GM13977 (cell line): ENCODE measurements at places on chromosomes 4 and X.

- no peak for DNase-seq
Observed at GRCh38 chr4:47050761-47051725, 19.7 kb downstream of the GABRB1 start.

DNA sequence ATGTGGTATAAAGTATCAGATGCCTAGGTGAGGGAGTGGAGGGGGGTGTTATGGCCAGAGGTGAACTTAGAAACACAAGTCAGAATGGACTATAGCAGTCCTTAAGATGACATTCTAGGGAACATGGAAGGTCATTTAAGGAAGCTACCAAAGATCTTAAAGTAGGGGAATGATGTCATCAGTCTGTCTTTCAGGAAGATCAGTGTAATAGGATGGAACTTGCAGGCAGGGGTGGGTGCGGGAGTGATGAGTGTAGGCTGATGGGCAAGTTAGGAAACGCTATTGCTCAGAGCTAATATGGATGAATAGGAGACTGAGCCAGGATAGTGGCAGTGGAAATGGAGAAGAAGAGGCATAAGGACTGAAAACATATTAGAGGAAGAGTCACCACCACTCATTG lies 27.5 kb upstream of the CWH43 start:
- DNase-seq = no peak

- no peak for DNase-seq
Observed at GRCh38 chrX:133151336-133151735, 54.4 kb upstream of the USP26 start.

DNA sequence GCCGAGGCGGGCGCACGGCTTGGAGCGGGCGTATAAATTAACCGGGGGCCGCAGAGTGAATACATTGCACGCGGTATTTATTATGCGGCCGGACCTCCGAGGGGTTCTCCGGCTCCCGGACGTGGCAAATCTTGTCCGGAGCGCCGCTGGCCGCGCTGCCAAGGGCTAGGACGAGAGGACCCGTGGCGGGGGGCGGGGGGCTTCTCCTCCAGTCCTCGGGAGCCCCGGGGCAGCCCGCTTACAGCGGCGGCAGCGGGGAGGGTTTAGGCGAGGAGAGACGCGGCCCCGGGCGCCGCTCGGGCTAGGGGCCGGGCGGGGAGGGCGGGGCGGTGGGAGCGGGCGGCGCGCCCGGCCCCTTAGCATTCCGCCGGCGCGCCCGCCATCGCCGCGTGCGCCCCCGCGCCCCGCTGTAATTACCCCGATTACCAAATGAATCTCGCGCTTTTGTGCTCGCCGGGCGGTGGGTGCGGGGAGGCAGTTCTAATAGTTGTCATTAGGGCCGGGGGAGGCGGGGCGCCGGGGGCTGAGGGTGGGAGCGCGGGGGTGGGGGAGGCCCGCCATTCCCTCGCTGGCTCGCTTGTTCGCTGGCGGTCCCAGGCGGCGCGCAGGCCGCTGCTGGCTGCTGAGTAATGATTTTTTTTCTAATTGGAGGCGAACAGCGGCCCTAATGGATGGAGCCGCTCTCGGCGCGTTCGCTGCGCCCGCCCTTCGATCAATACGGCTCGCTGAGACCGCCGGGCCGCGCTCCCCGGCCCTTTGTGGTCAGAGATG lies 276.6 kb downstream of the BCOR start:
- DNase-seq = peak; percentile 65

DNA sequence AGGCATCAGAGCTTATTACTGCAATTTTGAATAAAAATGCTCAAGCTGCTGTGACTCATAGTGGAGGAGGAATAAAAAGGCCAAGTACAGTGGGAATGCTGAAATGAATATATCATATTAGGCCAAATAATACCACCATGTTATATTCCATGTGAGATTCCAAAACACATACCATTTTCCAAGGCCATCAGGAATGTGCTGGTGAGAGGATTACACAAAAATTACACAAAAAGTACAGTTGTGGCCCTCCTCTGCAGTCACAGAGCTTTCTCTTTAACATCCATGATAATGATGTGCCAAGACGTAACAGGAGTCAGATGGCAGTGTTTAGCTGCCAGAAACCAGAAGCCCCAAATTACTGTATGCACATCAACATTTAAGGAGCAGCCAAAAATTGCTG lies 153.5 kb downstream of the PCDH18 start:
- DNase-seq = no peak

DNA sequence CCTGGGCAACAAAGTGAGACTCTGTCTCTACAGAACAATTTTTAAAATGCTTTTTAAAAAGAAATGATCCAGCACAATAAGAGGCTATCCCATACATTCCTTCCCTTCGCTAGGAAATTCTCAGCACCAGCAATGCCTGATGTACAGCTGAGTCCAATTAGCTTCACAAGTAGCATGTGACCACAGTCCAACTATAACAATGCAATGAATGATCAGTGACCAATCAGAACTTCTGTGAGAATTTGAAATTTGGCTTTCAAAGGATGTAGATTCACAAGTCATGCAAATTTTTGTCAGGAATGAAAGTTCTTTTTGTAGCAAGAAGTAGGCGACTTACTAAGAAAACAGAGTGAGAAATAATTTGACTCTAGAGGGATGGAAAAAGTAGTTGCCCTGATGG lies 278.5 kb upstream of the UGT8 start:
- no peak for DNase-seq

GRCh38 chrX:16930392-16930791 lies 16.1 kb upstream of the REPS2 start:
- no peak for DNase-seq

DNA sequence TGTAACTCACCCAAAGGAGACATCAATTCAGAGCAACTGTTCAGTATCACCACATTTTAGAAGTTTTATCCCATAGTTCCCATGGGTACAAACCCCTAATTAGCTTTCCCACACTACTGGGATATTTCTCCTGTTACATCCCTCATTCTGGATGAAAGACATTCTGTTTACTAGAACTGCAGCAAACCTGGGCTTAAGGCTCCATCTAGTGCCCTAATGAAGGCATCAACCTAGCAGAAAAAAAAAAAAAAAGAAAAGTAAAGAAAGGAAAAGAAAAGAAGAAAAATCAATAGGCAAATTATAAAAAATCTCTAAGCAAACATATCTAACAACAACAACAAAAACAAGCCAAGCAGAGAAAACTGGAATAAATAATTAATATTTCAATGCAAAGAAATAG lies 133.7 kb upstream of the CPXCR1 start:
- no peak for DNase-seq

DNA sequence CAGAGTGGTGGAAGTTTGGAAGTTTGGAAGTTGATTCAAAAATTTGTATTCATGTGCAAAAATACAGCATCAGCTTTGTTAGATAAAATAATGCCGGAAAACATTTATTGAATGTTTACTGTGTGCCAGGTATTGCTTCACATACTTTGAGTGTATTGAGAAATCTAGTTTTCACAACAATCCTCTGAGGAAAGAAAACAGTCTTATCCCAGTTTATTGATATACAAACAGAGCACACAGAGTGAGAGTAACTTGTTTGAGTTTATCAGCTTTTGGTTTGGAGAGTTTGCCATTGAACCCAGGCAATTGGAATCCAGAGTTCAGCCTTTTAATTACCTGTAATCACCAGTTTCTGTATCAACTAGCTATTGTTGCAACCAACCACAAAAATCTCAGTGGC lies 127.2 kb upstream of the RPS6KA3 start:
- no peak for DNase-seq

DNA sequence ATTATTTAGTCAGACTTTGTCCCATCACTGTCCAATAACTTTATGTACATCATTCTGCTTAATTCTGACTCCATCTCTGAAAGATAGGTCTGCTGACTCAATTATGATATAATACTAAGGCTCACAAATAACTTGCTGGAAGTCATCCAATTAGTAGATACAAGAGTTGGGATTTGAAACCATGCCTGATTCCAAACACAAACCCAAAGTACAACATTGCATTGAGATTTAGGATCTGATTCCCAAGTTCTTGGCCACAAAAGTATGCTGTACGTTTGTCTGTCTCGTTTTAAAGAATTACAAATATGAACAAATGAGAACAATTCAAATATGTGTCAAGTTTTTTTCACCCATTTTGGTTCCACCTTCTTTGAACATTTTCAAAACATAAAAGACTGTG lies 108.8 kb downstream of the AMELX start:
- no peak for DNase-seq

- no peak for DNase-seq
Observed at GRCh38 chr4:20617678-20618396, 82.4 kb upstream of the PACRGL start.

- peak; percentile 43 for DNase-seq
Observed at GRCh38 chr4:122152711-122153226, 638 bp downstream of the BLTP1 start.

GRCh38 chr4:16862697-16863096 lies 35.7 kb downstream of the LDB2 start:
- no peak for DNase-seq

GRCh38 chr4:76084542-76084941 lies 10.0 kb downstream of the ART3 start:
- DNase-seq = no peak

GRCh38 chr4:1084796-1085403 lies 28.5 kb downstream of the RNF212 start:
- DNase-seq = no peak
